CD4-positive, alpha-beta T cell (primary cell): ENCODE measurements at places on chromosomes 2 and 18.

DNA sequence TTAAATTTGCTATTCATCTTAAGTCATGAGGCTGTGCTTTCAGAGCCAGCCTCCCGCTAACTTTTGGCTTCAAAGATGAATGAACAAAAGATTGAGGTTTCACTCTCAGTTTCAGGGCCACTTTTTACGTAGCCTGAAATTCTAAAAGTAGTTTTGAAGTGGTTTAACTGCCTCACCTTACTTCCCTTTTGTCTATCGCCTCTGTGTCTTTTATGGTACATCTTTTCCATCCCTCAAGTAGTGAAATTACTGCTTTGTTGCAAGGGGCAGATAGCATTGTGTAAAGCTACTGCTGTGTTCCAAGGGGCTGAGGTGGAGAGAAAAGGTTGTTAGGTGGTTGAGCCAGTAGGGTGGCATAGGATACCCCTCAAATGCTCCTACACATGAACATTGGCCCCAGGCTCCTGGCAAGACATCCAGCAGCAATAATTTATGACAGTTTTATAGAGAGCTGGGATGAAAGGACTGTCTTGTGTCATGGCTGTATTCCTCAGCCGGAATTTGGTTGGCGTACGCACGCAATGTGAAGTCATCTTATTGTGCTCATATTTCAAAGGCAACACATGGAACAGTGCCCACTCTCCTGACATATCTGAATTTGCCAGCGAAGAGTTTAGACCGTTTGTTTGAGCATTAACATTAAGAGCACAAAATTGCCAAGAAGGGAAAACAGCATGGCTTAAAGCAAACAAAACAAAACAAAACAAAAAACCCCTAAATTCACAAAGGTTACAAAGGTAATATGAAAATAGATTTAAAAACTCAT lies 32.2 kb downstream of the QPCT start:
- H3K27ac ChIP-seq = no peak overlapping the region
- H3K4me1 ChIP-seq = peaks cover 12% of the 10 kb centered on the region
- peaks cover 59% of the 10 kb centered on the region for H3K27me3 ChIP-seq
- peak overlapping the region; percentile 6 for H3K4me3 ChIP-seq

DNA sequence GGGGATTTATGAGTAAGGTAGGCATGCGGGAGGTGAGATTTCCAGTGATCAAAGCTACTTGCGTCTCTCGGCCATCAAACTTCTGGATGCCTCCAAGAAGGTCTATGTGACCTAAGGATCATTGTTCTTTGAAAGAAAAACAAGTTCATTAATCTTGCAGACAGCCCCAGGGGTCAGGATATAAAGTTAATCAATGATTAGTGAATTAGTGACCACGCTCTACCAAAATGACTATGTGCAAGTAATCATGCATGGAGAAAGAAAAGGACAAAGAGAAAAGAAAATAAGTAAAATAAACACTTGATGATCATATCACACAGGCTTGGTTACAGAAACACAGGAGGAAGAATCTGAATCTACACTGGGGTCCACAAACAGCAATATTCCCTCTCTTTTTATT lies 42.5 kb upstream of the BCL11A start:
- DNase-seq = no peak
- no peaks in the 10 kb centered on the region for H3K4me1 ChIP-seq
- H3K4me3 ChIP-seq = no peak overlapping the region
- no peak overlapping the region for H3K27ac ChIP-seq
- H3K27me3 ChIP-seq = no peaks in the 10 kb centered on the region

DNA sequence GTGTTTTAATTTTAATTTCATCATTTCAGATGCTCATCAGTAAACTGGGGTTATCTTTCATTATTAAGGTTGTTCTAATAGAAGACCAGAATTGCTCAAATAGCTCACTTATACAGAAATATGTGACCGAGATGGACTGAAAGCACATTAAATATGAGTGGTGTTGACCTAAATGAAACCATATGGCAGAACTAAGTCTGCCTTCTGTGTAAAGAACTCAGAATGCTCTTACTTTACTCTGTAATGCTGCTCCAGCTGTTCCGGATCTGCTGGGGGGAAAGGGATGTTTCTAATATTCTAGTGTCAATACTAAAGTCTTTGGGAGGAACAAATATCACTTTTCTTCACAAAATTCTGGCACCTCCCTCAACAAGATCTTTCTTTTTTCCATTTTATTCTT lies 131.0 kb downstream of the DPP4 start:
- H3K4me1 ChIP-seq = no peaks in the 10 kb centered on the region
- no peak for DNase-seq
- no peaks in the 10 kb centered on the region for H3K36me3 ChIP-seq
- no peak overlapping the region for H3K4me3 ChIP-seq
- H3K27me3 ChIP-seq = no peaks in the 10 kb centered on the region

DNA sequence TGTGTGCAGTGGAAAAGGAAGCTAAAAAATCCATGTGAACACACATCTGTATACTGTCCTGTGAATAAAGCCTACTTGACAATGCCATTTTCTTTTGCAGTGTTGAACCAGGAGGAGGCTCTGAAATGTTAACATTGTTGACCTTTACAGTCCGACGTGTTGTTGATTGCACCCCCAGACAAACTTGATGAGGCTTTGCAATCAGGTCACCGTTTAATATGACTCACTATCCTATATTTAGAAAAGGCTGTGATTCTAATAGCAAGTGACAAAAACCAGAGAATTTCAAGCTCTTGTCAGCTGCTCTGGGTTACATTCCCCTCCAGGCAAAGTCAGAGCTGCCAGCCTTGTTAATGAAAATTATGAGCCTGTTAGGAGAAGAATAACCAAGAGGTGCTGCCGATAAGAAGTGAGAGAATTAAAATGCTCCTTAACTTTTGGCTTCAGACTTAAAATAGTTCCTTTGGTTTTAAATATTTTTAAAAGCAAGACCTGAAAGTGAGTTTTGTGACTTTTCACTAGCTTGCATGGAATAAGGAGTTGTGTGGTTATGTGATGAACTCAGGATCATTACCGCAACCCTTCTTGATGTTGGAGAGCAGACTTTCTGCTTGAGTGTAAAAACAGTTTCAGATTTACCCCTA lies 162.1 kb downstream of the QPCT start:
- H3K36me3 ChIP-seq = no peaks in the 10 kb centered on the region
- H3K27me3 ChIP-seq = no peaks in the 10 kb centered on the region
- H3K4me3 ChIP-seq = no peak overlapping the region

DNA sequence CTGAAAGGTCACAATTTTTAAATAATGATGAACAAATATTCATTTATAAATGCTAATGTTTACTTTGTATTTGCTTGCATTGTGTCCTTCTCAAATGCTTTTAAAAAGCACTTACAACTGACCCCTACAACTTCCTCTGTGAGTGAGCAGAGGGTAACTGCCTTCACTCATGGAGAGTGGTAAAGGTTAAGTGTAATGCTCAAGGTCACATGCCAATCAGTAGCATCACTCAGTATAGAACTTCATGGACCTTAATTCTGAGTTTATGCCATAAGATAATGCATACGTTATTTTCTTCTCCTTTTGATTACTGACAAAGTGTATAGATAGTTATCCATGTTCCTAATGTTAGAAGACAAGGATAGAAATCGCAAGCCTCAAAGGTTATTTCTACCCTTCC lies 91.8 kb upstream of the SERTAD2 start:
- H3K27ac ChIP-seq = no peak overlapping the region
- DNase-seq = no peak
- no peaks in the 10 kb centered on the region for H3K27me3 ChIP-seq
- no peaks in the 10 kb centered on the region for H3K36me3 ChIP-seq
- peaks cover 9% of the 10 kb centered on the region for H3K4me1 ChIP-seq
- H3K4me3 ChIP-seq = no peak overlapping the region

- no peaks in the 10 kb centered on the region for H3K4me1 ChIP-seq
- no peak for DNase-seq
- peaks cover 25% of the 10 kb centered on the region for H3K36me3 ChIP-seq
- H3K27me3 ChIP-seq = no peaks in the 10 kb centered on the region
- H3K4me3 ChIP-seq = no peak overlapping the region
- H3K27ac ChIP-seq = no peak overlapping the region
Observed at GRCh38 chr2:3505771-3506170, 13.6 kb downstream of the ADI1 start.

DNA sequence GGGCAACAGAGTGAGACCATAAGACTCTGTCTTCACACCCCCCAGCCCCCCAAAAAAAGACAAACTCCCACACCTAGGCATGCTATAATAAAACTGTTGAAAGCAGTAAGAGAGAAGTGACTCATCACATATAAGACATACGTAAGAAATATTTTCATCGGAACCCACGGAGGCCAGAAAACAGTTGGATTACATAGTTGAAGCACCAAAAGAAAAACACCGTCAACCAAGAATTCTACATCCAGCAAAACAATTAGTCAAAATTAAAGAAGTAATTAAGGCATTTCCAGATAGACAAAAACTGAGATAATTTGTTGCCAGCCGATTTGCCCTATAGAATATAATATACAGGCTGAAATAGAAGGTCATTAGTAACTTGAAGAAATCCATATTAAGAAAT lies 128.7 kb downstream of the VAPA start:
- no peak overlapping the region for H3K4me3 ChIP-seq
- no peak overlapping the region for H3K27ac ChIP-seq
- H3K36me3 ChIP-seq = no peaks in the 10 kb centered on the region

DNA sequence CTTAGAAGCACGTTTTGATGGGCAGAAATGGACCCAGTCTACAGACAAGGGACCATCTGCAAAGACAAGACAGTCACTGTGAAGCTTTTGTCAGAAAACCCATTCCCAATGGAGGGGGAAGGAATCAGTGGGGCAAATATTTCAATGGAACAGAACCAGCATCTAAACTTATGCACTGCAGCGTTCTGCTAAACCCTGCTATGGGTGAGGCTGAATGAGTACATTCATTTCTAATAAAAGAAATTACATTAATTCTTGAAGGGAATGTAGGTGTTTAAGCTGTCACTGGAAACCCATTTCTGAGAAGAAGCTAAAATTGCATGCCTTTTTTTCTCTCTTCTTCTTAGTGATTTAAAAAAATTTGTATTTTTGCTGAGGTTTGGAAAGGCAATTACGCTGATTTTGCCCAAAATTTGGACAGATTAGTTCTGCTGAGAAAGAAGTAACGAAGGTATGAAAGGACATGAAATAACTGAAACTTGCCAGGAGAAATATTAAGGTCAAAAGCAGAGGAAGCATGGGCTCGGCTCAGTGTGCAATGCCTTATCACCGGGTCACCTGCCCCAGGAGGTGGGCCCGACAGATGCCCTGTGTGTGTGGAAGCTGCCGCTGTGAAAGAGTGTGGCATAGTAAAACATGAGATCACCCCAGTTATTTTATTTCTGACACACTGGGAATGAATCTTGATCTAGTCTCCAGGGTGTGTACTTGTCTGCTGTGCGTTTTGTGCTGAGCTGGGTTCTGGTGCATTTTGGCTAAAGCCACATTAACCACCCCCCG lies 24.2 kb downstream of the SH3RF3 start:
- H3K27ac ChIP-seq = no peak overlapping the region
- peaks cover 3% of the 10 kb centered on the region for H3K4me1 ChIP-seq
- H3K4me3 ChIP-seq = no peak overlapping the region
- DNase-seq = no peak

- no peak for DNase-seq
- no peaks in the 10 kb centered on the region for H3K27me3 ChIP-seq
- no peaks in the 10 kb centered on the region for H3K4me1 ChIP-seq
- no peak overlapping the region for H3K4me3 ChIP-seq
- H3K27ac ChIP-seq = no peak overlapping the region
- H3K36me3 ChIP-seq = no peaks in the 10 kb centered on the region
Observed at GRCh38 chr18:75140296-75140695, 68.6 kb downstream of the PTGR3 start.

DNA sequence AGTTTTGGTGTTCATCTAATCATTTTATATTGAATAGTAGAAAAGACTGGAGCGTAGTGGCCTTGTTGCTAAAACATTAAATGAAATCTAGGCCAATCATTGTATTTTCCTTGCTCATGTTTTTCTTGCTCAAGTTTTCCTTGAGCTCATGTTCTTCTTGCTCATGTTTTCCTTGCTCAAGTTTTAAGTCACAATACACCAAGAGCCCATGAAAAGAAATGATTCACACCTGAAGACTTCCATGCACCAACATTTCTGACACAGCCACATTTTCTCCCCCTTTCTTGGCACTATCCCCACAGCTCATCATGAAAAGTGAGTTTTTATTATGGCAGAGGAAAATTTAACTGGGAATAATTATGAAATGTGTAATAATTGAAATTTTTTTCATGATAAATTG lies 92.0 kb downstream of the LRP1B start:
- H3K4me3 ChIP-seq = no peak overlapping the region
- DNase-seq = no peak
- H3K27ac ChIP-seq = no peak overlapping the region
- no peaks in the 10 kb centered on the region for H3K27me3 ChIP-seq
- H3K4me1 ChIP-seq = no peaks in the 10 kb centered on the region

DNA sequence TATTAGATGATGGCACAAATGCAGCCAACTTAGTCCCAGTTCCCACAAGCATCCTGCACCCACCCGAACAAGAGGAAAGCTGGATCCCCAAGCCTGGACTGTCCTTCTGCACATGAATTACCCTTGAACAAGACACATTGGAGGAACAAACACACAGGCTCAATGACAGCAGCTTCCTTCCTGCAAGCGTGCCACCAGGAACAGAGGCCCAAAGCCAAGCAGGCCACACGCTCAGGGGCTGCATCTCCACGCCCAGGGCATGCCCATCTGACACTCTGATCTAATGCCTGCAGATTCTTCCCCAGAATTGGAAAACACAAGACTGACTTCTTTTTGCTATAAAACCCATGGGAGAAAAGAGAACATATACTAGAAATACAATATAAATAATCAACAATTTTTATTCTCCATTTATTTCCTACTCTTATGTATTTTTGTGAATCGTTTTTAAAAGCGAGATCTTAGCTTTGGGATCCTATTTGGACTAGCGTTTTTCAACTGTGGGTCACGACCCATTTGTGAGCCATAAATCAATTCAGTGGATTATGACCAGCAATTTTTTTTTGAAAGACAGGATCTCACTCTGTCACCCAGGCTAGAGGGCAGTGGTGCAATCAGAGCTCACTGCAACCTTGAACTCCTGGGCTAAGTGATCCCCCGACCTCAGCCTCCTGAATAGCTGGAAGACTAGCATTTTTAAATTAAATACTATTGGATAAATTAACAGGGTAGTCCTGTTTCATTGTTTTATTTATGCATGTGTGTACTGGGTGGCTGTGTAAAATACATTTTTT lies 34.4 kb downstream of the PSTPIP2 start:
- no peak for DNase-seq
- H3K27me3 ChIP-seq = no peaks in the 10 kb centered on the region
- peaks cover 30% of the 10 kb centered on the region for H3K4me1 ChIP-seq

GRCh38 chr2:55581874-55582547 lies 35.4 kb downstream of the PPP4R3B start:
- H3K4me3 ChIP-seq = no peak overlapping the region
- DNase-seq = no peak
- H3K27ac ChIP-seq = no peak overlapping the region
- no peaks in the 10 kb centered on the region for H3K4me1 ChIP-seq

DNA sequence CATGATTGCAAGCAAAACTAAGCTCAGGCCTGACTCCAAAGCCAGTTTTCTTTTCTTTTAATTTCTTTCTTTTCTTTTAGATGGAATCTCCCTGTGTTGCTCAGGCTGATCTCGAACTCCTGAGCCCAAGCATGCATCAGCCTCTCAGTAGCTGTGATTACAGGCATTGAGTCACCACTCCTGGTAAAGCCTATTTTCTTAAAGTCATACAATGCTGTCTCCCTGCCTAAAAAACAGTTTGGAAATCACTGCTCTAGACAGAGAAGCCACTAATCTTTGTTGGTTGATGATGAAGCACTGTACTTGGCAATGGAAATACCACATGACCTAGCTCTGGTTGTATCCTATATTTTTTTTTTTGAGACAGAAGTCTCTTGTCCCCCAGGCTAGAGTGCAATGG lies 33.1 kb upstream of the ZNF532 start:
- H3K4me3 ChIP-seq = no peak overlapping the region
- no peaks in the 10 kb centered on the region for H3K36me3 ChIP-seq
